ENCODE measurements at places on chromosomes 3 and 15.

GRCh38 chr3:45441584-45442310 is 53.4 kb downstream of the LARS2 start:
- no peak for DNase-seq

DNA sequence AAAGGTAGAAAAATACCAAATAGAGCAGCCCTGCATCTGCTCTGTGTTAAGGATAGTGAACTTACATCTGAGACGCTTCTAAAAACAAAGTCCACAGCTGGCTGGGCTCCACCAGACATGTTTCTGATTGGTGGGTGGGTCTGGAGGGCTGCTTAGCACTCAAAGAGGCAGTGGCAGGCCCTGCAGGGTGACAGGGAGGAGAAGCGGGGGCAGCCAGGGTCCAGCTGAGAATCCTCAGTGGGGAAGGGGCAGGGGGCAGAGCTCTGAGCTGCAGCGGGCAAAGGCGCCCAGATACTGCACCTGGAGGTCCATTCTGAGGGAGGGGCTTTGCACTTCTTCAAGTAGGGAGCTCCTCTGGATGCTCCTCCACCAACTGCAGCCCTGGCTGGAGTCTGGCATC is 28.1 kb downstream of the PRR23E start:
- no peak for DNase-seq

DNA sequence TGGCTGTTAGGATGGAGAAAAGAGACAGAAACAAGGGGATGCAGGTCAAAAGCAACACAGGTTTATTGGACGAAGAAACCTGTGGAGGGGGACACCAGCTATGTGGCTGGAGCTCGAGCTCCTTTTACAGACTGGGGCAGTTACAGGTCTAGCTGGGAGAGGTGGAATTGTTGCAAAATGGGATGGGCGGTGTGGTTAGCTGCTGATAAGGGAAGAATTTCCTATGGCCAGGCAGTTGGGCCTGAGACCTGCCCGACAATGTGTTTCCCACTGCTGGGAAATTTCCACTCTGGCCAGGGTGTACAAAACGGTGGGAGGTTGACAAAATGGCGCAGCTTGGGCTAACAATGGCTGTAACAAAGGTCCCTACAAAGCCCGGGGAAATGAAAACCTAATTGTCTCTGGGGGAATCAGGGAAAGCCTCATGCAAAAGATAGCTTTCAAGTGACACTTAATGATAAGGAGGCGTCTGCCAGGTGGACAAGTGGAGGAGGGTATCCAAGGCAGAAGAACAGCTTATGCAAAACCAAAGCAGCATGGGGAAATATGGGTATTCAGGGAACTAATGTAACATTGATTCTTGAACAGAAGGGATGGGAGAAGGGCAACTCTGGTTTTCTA is 137.4 kb upstream of the SGO1 start:
- no peak for DNase-seq

DNA sequence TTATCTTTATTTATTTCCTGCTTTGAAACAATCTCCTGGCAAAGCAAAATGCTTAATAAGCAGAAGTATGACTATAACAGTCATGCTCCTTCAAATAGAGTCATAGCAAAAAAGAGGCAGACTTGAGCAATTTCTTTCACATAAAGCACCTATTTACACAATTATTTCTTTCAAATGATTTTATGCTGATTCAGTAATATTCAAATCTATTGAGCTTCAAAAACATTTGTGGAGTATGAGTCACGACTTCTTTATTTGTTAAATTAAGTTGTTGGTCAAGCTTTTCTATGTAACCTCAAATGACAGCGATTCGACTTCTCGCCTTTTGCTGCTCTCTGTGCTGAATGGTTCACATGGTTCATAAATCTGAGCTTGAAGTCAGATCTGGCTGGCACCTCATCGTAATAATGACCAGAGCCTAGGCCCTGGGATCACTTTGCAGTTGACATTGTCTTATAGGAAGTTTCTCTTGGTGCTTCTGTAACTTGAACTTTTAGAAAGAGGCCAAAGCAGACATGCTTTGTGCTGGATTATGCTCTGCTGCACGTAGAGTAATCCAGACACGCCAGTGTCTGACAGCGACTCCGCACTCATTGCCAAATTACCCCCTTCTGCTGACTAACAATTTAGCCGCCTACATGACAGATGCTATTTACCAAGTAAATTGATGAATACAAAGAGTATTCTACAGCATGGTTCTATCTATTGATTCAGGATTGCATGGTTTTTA is 139.0 kb downstream of the MCTP2 start:
- DNase-seq, result no peak

DNA sequence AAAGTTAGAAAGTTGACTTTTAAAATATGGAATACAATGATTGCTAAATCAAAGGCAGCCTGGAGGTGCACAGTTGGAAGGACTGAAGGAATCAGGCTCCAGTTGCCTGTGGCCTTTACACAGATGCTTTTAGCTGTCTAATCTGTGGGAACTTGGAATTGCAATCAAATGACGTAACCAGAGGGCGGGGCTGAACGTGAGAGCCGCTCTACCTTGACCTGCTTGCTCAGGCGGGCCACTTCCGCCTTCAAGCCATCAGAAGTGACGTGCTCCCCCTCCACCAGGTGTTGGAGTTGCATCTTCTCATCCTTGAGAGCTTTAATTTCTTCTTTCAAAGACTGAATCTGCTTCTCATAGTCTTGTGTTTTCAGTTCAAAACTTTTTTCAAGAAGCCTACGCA is 37.7 kb upstream of the GNB5 start:
- no peak for DNase-seq

GRCh38 chr15:82739086-82739485 is 29.4 kb upstream of the AP3B2 start:
- no peak for DNase-seq

- DNase-seq, result no peak
Observed at GRCh38 chr15:36400936-36401585, 178.4 kb upstream of the CDIN1 start.

DNA sequence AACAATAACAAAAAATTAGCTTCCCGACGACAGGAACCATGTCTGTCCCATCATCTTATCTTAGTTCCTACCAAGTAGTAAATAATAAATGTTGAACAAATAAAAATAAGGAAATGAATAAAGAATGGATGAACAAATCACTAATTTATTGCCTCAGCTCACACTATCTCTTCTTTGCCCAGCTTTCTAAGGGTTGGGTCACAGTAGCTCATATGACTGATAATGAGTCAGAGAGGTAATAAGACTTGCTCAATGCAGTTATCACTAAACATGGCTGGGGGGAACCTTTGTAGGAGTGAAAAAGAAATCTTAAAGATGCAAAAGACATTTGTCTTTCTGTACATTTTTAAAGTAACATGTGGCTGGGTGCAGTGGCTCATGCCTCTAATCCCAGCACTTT is 182.2 kb downstream of the WDR76 start:
- DNase-seq, result no peak
